T-helper 2 cell treated with Interferon-gamma antibody and Interleukin-4, amounts not matched to agents 5 μg/mL and 100 μg/mL, for 36 hours (primary cell): ENCODE measurements at places on chromosomes 4 and X.

- no peak for DNase-seq
Measured at GRCh38 chr4:170110285-170110672, 20.5 kb upstream of the AADAT start.

DNA sequence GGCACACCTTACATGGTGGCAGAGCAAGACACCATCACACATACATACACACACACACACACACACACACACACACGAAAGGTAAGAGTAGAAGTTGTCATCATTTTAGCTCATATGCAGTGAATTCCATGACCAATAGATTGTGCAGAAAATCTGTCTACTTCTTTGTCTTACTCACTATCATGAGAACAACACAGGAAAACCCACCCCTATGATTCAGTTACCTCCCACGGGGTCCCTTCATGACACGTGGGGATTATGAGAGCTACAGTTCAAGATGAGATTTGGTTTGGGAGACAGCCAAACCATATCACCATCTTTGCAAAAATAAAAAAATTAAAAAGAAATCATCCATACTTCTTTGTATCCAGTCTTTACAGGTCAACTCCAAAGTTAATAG lies 221.1 kb downstream of the BMPR1B start:
- no peak for DNase-seq

- DNase-seq = no peak
Measured at GRCh38 chr4:114752391-114753165, 154.0 kb downstream of the UGT8 start.

DNA sequence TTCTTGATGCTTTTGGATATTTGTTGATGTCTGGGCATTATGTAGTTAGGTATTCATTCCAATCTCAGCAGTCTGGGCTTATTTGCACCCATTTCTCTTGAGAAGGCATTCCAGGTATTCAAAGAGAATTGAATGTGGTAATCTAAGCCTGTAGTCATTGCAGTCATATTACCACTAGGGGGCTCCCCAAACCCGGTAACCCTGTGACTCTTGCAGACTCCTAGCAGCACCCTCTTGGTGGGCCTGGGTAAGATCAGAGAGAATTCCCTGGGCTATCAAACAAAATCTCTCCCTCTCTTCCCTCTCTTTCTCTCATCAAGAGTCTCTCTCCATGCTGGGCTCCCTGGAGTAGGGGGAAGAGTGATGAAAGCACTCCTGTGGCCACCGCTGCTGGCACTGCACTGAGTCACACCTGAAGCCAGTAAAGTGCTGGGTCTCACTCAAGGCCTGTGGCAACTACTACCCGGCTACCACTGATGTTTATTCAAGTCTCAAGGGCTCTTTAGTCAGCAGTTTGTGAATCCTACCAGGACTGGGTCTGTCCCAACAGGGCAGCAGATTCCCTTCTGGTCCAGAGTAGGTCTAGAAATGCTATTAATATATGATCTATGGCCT lies 187.7 kb upstream of the NUDT10 start:
- no peak for DNase-seq

DNA sequence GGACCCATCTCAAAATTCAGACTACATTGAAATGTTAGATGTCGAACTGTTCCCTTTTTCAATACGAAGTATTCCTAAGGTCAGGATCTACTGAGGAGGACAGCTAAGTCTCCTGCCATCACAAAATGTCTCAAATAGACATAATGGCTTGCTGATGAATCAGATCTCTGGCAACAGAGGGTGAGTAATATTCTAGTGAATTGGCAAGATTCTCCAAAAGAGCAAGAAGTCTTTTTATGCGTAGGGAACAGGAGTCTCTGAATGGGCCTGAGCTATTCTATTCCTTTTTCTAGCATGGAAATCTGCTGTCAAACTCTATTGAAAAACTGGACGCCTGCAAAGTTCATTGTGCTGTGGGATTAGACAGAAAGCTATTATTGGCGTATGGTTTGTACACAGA lies 145.4 kb downstream of the FNIP2 start:
- DNase-seq = no peak

DNA sequence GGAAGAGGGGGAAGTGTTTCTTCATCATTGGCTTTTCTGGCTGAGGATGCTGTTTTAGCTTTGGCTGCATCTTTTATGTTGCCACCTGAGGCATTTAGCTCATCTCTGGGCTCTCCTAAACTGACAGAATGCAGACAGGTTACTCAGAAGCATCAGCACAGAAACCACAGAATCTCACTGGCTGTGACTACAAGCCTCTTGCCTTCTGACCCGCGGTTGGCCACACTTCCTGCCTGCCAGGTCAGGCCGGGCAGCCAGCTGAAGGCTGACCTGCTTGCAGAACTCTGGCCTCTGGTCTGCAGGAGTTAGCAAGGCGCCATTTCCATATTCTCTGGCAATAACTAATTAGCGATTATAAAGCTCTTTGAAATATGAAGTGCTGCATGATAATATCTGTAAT lies 366.5 kb downstream of the MID1IP1 start:
- peak; percentile 42 for DNase-seq

GRCh38 chr4:1150875-1151274 lies 21.5 kb downstream of the SPON2 start:
- DNase-seq = no peak
